ENCODE measurements at places on chromosomes 11 and 22. TPM values are rescaled to one million over a fixed set of nuclear protein-coding genes. Genes with fewer than 3 reads are reported as not detected.

HIC2 gene
- polyA plus RNA-seq, result 1.3 TPM

SYT12 gene
- 0.10 TPM for polyA plus RNA-seq

BIK gene
- 0.34 TPM for polyA plus RNA-seq

VPREB3 gene
- not detected for polyA plus RNA-seq
